ENCODE measurements at places on chromosomes 3 and 15. TPM values are rescaled to one million over a fixed set of nuclear protein-coding genes. Genes with fewer than 3 reads are reported as not detected.

ITGA11 gene
- 3.5 TPM for total RNA-seq

- no peak for DNase-seq
These were observed 211.5 kb downstream of the NFKBIZ start for GRCh38 chr3:102060814-102061213.

DNA sequence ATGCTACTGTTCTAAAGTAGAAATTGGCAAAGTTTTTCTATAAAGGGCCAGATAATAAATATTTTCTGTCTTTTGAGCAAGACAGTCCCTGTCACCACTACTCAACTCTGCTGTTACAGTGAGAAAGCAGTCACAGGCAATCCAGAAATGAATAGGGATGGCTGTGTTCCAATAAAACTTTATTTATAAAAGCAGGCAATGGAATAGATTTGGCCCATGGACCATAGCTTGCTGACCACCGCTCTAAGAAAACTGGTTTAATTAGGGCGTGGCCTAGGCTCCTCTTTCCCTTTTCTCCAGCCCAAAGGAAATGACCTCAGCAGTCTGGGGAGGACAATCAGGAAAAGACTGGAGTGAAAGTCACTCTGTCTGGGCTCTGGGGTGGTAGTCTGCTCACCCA lies 183.8 kb downstream of the MEGF11 start:
- no peak for DNase-seq

DNA sequence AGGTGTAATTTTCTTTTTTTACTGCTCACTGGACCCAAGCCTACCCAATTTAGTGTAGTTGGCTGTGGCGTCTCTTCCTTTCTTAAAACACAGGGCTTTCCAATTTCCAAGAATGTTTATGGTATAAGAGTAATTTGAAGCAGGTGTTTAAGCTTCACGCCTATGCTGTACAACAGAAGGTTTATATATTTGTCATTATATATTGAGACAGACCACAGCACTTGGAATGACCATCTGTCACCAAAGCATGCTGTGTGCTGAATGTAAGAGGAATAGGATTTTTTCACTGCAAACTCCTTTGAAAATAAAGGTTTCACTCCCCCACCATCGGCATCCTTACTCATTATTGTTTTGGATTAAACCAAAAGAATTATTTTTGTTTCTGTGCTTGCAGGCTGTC lies 325.7 kb downstream of the OTOL1 start:
- no peak for DNase-seq

- DNase-seq, result no peak
These were observed 75.2 kb downstream of the ESYT3 start for GRCh38 chr3:138509586-138509985.

DNA sequence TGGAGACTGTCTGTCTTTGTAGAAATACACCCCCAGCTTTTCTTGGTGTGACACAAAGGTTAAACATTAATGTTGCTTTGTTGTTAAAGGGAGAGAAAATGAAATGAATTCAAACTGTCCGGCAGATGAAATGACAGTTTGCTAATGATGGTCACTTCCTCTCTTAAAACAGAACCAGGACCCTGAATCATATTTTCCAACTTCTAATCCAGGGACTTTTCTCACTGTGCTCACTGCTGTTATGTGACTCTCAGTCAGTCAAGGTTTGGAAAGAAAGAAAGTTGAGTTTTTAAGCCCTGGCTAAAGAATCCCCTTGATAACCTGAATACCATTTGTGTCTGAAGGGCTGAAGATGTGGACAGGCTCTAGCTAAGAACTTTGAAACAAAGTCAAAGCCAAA lies 215.8 kb downstream of the AGBL1 start:
- no peak for DNase-seq

- DNase-seq, result no peak
These were observed 7.4 kb upstream of the NCBP2 start for GRCh38 chr3:196949750-196950149.

DNA sequence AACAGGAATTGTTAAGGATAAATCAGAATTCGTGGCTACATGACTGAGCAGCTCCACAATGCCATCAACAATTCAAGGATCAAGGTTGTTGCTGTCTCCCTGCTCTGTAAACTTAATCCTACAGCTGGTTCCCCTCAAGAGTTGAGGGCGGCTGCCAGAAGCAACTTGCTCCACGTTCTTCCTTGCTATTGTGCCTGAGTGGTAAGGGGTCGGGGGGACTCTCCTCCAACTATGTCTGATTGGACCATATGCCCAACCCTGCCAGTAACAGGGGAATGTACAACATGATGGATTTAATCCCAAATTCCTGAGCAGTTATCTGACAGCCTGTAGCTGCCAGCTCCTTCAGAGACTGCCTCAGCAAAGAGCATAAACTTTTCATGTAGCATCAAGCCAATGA lies 37.9 kb upstream of the MECOM start:
- DNase-seq, result no peak

- no peak for DNase-seq
These were observed 96.7 kb downstream of the ATP10A start for GRCh38 chr15:25766417-25766816.
